ENCODE measurements at places on chromosomes 7 and 10.
A peak's percentile ranks its signal among the peaks of the same experiment; 100 is the strongest.

DNA sequence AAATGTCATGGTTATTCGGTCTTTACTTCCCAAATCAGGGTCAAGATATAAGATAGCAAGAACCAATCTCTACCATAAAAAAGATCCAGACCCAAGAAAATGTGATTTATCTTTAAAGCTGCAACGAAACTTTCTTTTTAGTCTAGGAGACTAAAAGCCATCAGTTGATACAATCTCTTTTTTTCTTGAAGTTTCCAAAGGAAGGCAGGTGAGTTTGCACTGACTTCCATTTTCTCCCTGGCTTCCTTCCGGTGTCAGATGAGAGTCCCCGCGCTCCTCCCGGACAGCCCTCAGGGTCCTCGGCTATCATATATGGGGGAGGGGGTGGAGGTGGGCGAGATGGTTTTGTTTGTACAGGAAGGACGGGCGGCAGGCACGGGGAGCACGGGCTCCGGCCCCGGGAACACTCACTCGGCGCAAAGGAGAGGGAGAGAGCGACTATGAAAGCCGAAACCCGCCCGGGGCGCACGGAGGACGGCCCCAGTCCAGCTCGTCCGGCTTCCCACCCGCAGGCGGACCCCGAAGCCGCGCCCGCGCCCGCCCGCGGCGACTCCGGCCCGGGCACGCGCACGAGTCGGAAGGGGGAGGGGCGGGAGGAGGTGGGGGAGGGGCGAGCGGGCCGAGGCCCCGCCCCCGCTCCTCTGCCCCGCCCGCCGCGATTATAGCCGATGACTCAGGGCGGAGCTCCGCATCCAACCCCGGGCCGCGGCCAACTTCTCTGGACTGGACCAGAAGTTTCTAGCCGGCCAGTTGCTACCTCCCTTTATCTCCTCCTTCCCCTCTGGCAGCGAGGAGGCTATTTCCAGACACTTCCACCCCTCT is at the start of gene BAG3:
TSS of gene BAG3 (plus strand) at position 689 of the 822 bp plus-strand sequence. CDS start 296 bp downstream, outside the sequence.
- DNase-seq, result peak; percentile 54

DNA sequence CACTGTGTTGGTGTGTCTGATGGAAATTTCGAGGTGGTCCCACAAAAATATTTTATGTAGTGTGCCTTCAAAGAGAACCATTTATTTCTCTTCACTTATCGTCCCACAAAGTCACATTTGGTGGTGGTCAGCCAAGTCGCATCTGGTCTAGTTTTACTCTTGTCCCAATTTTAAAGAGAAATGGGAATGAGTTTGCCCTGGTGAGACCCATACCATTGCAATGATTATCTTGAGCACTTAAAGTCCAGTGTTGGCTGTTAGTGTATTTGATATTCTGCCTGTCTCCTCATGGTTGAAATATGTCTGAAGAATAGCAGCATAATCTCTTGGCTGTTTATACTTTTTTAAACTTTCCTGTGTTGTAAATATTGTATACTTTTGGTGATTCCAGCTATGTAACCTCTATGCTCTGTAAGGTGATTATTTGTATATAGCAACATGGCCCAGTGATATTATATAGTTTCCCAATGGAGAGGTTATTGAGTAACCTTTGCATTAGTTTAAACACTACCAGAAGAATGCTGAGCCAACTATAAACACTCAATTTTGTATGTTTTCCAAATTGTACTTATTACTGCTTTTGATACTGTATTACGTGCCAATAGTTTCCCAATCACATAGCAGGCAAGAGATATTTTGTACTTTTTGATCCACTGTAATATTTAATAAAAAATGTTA is 172.2 kb downstream of the RTKN2 start:
- no peak for DNase-seq

DNA sequence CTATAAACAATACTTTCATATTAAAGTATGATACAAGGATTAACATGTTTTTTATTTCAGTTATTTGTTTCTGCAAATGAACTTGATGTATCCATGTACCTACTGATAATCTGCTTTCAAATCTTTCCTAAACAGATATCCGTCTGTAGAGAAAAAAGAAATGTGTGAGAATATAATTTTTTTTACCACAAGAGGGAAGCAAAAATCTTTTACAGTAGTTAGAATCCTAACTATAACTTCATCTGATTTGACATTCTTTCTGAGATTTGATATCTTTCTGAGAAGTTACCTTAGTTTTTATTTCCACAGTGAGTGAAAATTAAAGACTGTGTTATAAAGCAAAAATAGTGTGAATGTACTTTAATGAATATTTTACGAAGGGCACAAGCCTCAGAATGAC is 203.9 kb upstream of the PCLO start:
- no peak for DNase-seq

GRCh38 chr10:74213571-74214162 is 62.6 kb downstream of the ADK start:
- peak; percentile 28 for DNase-seq

- DNase-seq, result no peak
These were observed 18.4 kb downstream of the DLG5 start for GRCh38 chr10:77907900-77908717.

GRCh38 chr7:5635461-5636445 is 145.7 kb downstream of the RNF216 start:
- DNase-seq, result no peak

DNA sequence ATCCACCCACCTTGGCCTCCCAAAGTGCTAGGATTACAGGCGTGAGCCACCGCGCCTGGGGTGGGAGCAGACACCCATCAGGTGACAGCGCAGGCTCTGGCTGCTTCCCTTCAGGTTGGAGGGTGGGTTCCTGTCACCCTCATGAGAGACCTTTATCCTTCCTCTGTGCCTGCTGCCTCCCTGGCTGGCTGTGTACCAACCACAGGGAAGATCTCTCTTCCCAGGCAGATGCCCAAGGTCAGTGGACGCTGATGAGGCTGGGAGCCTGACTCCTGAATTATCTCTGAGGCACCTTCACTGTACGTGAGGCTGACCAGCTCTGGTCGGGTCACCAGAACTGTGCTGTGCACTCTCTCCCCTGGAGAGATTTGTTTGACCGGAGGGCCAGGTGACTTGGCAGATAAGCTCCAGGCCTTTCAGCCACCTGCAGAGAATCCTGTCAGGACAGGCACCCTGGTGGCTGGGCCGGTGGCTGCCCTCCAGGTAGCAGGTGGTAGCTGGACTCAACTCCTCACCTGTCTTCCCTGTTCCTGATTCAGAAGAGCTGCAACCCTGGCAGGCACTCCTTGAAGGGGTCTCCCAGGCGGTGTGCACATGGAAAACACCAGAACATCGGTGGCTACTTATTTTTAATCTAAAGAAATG is 251.9 kb downstream of the GLRX3 start:
- DNase-seq, result no peak

Data from stimulated activated CD8-positive, alpha-beta memory T cell treated with anti-CD3 and anti-CD28 coated beads, Interleukin-15, amount 100 ng/mL, for 1 hour (primary cell).